ENCODE measurements at places on chromosomes 1 and 21. TPM values are rescaled to one million over a fixed set of nuclear protein-coding genes. Genes with fewer than 3 reads are reported as not detected.
A peak's percentile ranks its signal among the peaks of the same experiment; 100 is the strongest.

The RGS16 gene
- total RNA-seq, result 0.16 TPM

The HAPLN2 gene
- total RNA-seq, result not detected

The CTSE gene
- total RNA-seq, result 0.19 TPM

The DYNLT5 gene
- not detected for total RNA-seq

The ARHGEF10L gene
- total RNA-seq, result 4.4 TPM

The CA14 gene
- total RNA-seq, result 54.4 TPM

The MX2 gene
- total RNA-seq, result not detected

The FAM72C gene
- 4.7 TPM for total RNA-seq

The SYCP1 gene
- total RNA-seq, result not detected

The ARHGEF16 gene
- total RNA-seq, result 0.58 TPM

The C1orf116 gene
- total RNA-seq, result 0.50 TPM

The AMY2B gene
- 0.24 TPM for total RNA-seq

The FCRL5 gene
- not detected for total RNA-seq

DNA sequence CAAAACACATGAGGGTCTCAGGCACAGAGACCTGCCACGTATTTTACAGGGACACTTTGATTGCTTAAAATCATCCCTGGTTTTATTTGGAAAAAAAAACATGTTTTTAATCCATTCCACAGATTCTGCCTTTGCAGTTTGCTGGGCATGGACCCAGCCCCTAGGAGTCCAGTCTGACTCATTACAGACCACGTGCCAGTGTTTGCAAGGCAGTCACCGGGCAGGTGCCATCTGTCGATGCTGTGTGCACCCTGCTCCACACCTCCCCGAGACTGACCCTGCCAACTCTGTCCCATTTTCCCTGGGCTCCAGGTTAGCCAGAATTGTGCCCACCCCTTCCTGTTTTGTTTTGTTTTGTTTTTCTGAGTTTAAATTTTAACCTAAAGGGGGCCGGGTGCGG lies 148.4 kb upstream of the TMEM51 start:
- DNase-seq, result no peak

DNA sequence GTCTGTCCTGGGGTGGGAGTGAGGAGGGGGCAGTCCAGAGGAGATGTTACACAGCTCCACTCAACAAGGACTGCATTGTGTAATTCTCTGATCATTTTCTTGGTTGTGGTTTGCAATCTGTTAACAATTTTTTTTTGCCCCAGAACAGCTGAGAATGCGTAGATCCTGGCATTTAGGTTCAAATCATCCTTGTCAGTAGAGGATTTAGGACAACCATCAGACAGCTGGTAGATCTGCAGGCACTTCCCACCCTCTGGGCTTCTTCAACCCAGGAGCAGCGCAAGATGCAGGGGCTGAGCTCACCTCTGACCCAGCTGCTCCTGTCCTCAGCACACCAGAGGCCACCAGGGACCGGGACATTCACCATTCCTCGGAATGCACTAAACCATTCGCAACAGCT lies 13.5 kb downstream of the BCAR3 start:
- DNase-seq, result peak; percentile 83

GRCh38 chr1:31761883-31762282 lies 2.3 kb downstream of the ADGRB2 start:
- no peak for DNase-seq

- no peak for DNase-seq
These were observed 1232.8 kb downstream of the NCAM2 start for GRCh38 chr21:22231013-22231412.

DNA sequence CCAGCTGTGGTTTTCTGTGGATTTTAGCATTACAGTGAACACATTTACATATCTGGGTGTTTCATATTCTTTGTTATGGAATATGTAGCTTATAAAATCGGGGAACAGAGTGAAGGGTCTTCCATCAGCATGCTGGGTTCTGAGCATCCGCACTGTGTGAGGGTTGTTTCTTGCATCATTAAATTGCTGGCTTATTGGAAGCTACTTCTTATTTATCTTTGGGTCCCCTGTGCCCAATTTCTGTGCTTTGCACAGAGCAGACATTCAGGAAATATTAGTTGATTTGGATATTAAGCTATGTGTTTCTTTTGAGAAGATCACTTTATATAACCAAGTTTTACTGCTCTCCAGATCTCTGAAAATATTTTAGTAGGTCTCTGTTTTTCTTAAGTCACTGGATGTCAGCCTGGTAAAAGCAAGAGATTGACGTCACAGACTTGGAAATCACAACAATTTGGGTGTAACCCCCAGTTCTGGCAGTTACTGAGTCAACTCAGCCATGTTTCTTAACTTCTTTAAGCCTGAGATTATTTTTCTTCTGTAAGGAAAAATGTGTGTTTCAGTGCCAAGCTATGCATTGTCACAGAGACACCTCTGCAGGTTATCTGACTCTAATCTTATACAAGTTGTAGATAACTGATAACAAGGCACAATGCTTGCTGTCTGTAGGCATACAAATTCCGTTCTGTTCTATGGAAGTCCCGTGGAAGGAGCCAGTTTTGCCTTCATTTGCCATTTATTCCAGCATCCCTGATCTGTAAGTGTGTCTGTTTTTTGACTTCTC lies 258.3 kb upstream of the KAZN start:
- DNase-seq, result no peak

DNA sequence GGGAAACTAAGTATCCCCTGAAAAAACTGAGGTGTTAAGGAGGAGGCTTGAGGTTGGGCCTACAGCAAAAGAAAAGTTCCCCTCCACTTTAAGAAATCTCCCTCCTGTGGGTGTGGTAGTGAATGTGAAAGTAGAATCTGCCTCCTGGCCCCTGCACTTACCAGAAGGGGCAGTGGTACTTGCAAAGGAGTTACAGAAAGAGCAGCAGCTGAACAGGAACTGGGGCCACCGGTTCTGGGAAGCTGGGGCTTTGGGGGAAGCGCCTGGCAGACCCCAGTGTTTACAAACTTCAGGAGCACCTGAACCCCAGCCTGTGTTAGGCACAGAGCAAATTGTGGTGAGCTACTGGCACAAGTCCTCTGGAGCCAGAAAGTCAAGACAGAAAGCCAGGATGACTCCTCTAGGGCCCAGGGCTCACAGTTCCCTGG lies 250.2 kb upstream of the FGGY start:
- DNase-seq, result no peak

GRCh38 chr1:29986986-29987385 lies 736.4 kb downstream of the MATN1 start:
- no peak for DNase-seq

- DNase-seq, result no peak
These were observed 74.2 kb upstream of the PGD start for GRCh38 chr1:10324627-10325026.

DNA sequence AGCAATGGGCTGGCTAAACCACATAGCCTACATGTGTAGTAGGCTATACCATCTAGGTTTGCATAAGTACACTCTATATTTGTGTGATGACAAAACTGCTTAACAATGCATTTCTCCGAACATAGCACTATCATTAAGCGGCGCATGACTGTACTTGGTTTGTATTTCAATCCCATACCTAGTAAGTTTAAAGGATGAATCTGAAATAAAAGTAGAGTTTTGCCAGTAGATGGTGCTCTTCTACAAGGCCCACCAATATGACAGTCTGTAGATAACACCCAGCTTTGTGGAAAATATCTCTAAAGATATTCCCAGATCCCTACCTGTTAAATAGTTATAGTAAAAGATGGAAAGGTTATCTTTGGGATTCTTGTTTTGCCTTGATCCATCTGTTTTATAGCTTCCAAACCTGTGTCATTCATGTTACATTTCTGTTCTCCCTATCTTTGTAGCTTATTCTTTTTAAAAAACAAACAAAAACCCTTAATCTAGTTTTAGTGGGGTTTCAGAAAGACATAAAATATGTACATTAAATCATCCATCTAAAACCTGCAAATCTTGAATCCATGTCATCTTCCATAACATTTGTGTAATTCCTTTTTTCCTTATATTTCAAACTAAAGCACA lies 33.9 kb upstream of the ASPM start:
- DNase-seq, result peak; percentile 69

GRCh38 chr1:91325456-91325855 lies 79.2 kb downstream of the HFM1 start:
- no peak for DNase-seq

DNA sequence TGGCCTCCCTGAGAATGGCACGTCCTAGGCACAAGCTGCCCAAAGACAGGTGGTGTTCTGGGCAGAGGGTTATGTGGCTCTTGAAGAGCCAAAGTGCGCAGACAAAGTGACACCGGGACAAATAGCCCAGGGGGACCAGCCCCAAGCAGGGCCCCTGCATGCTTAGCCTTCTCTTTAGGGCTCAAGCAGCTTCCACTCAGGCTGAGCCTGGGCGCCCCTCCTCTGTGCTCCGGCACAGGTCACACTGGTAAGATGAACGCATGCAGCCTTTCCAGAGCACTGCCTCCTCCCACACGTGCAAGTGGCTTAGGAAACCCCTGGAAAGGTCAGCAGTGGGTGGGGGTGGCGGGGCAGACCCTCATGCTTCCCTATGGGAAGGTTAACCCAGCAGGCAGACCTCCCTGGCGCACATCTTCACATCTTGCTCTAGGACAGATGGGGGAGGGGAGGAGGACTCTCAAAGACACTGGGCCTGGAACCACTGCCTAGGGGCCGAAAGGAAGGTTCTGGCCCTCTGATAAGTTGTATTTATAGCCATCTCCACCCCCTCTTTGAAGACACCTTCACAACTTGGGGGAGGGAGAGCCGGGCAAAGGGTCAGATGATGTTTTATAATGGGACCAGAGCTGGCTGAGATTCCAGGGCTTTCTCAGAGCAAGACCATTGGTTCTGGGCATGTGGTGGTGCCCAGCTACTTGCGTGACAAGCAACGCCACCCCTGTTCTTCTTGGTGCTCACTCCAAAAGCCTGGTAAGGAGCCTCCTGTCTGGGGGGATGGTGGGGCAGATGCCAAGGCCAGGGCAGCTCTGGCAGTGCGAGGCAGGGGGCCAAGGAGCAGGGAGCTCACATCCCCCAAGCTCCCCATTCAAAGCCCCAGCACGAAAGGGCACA lies 5.5 kb downstream of the KLHL21 start:
- DNase-seq, result no peak

- DNase-seq, result no peak
These were observed at the start of gene CLDN14 for GRCh38 chr21:36479415-36480402. CLDN14 (minus strand) TSS chr21:36480122; CDS start chr21:36461695, 18,427 bp downstream.

DNA sequence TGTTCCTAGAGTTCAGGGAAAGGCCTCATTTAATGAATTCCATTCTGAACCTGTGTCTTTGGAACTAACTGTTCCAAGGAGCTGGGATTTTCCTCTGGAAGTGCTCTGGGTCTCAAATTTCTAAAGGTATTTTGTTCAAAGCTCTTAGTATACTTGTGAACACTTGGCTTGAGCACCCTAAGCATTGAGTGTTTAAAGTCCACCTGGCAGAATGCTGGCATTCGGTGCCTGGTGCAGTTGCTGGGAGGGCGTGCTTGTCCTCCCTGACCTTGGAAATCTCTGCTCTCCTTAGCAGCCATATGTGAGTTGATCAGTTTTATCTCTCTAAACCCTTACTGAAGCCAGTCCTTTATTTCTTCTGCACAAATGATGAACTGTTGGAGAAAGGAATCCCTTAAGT lies 3.0 kb downstream of the MTARC2 start:
- DNase-seq, result no peak

- no peak for DNase-seq
These were observed 274.4 kb downstream of the MATN1 start for GRCh38 chr1:30449003-30449402.

DNA sequence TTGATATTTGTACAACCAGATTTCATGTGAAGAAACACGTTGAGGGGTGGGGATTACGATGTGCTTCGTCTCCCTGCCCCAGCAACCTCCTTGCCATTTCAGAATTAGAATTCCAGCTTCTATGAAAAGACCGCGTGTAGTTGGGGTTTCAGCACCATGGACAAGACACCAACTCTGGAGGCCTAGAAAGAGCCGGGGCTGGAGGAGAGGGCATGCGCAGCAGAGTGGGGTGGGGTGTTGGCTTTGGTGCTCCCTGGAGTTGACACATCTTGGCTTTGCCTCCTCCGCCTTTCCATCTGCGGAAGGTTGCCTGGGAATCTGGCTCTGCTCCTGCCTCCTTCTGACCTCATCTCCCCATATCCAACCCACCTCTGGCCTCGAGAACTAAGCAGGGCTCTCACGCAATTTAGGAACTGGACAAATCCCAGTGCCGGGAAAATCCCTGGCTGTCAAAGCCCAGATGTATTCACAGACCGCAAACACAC lies 11.8 kb downstream of the HTR6 start:
- peak; percentile 52 for DNase-seq

DNA sequence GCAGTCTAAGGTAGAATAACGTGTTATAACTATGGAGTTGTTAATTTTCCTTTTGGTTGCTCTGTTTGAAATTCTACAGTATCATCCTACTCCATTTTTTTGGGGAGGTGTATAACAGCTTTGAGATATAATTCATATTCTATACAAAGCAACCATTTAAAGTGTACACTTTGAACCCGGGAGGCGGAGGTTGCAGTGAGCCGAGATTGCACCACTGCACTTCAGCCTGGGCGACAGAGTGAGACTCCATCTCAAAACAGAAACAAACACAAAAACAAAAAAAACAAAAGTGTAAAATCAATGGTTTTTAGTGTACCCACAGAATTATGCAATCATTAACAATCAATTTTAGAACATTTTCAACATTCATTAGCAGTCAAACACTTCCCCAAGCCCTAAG lies 33.8 kb downstream of the CNIH4 start:
- DNase-seq, result no peak

DNA sequence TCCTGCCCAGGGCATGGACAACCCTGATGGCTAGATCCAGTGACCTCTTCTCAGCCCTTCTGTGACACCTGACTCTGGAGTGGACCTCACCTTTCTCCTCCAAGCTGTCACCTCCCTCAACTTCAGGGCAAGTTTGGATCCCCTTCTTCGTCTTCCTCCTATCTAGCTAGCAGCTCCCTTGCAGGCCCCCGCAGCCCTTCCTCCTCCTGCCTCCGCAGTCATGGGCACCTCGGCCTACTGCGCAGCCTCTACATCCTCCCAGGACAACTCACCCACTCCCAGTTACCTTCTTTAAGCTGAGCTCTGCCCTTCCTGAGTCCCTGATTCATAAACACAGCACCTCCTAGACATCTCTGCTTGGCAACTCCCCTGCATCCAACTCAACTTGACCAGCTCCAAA lies 61.3 kb upstream of the ID3 start:
- DNase-seq, result no peak

DNA sequence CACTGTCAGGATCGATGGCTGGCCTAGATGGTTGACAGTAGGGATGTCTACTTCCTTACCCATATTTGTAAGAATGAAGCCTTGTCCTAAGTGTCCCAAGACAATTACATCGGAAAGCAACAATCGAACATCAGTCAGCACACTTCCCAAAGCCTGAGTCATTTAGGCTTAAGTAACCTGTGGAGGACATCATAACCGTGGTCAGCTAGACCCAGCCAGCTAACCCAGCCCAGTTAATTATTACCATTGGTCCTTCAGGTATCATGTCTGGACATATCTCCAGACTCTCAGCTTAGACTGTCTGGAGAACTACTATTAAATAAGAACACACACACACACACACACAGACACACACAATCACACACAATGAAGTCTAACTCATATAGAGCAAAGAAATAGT lies 264.7 kb downstream of the TRABD2B start:
- DNase-seq, result no peak

- no peak for DNase-seq
These were observed 72.3 kb upstream of the ARTN start for GRCh38 chr1:43861337-43861736.

Measured in SK-MEL-5 (cell line).